ENCODE measurements at places on chromosomes 3 and 15. TPM values are rescaled to one million over a fixed set of nuclear protein-coding genes. Genes with fewer than 3 reads are reported as not detected.
A peak's percentile ranks its signal among the peaks of the same experiment; 100 is the strongest.

LTK gene
- 1.6 TPM for total RNA-seq

ROPN1B gene
- total RNA-seq: 0.29 TPM

ADPGK gene
- 54.8 TPM for total RNA-seq

DNAH1 gene
- 7.7 TPM for total RNA-seq

DNA sequence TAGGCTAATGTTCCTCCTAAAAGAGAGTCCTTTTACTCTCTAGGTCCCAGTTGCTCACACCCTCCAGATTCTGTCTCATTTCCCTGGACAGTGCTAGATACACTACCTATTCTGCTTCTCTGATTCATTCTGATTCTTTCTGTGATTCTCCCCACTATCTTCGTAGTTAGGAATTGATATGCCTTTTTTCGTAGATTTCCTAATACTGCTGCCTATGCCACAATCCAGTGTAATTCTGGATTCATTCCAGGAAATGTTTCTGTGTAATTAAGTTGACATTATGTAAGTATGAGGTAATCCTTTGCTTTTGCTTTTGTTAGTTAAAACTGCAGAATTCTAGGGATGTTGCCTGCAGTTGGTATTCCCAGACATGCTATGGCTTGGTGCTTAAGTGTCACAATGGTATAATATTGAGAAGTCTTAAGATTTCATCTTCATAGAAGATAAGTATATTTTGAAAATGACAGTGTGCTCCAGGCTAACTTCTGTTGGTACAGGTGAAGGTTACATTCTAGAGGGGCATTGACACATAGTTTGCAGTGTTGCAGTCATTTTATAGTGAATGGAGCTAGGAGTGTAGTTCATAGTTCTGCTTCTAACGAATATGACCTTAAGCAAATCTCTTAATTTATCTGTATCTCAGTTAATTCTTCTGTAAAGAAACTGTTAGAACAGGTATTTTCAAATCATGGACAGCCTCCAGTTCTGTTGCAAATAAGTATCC, 54.3 kb downstream of the RIOX2 start:
- DNase-seq: peak; percentile 52

- no peak for DNase-seq
These were observed 139.7 kb upstream of the CFAP20DC start for GRCh38 chr3:59189526-59189925.

DNA sequence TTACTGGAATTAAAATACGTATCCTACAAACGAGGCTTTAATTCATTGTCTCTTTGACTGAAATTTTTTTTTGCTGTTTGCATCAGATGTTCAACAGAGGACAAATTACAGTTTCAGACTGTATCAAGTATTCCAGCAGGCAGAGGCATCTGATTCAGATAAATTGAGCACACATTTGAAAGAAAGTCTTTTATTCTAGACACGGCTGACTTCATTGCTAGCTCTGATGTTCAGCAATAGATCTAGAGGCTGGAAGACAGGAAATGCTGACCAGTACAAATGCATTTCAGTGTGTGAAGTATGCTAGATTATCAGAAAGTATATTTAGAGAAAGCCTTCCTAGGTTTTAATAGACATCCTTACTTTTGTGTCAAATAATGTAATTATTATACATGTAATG, 472.2 kb downstream of the NLGN1 start:
- no peak for DNase-seq

GRCh38 chr15:51095681-51096331, 1.1 kb upstream of the TNFAIP8L3 start:
- no peak for DNase-seq

- no peak for DNase-seq
These were observed 4.1 kb downstream of the UBE2E1 start for GRCh38 chr3:23809840-23810342.

GRCh38 chr3:134084242-134084950, 54.7 kb upstream of the SLCO2A1 start:
- no peak for DNase-seq

- DNase-seq: no peak
These were observed 198.2 kb downstream of the NECTIN3 start for GRCh38 chr3:111269777-111270176.

- no peak for DNase-seq
These were observed 607.3 kb upstream of the ZNF385D start for GRCh38 chr3:22358334-22358733.

Data from left lung (tissue), 14 donors.